AG08396 (cell line): ENCODE measurements at places on chromosomes 12 and 14.

DNA sequence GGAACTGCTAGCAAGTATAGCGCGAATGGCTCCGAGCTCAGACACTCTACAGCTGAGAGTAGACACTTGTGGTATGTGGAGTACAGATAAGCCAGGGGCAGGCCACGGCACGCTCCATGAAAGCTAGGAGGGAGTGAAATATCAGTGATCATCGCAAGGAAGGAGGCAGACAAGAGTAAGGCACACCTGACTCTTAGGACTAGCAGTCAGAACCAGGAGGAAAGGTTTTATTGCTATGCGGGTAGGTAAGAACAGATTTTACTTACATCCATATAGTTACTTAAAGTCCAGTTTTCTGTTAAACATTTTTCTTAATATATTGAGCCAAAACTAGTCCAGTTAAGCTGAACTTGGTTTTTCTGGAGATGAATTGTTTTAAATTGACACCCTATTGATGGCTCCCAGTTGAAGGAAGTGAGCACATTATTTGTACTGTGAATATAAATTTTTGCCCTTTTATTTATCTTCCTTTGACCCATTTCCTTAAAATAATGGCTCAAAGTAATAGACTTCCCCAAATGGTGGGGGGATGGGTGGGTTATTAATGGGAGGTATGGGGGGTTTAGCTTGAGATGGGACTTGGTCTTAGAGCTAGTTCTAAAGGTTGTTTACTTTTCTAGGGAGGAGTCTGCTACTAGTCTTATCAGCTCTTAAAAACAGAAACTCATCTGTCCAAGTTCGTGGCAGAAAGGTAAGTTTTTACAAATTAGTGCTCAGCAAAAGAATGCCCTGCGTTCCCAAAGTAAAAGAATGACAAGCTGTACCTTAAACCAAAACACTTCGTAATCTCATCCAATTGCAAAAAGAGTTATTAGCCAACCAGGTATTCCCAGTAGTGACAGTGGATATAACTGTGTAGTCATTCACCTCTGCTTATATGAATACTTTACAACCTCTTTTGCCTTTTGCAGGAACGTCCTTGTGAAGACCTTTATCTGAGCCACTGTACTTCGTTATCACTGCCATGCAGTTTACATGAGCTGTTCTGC lies 5.8 kb downstream of the HNRNPA1 start:
- no peak for DNase-seq

- DNase-seq, result no peak
These were observed 19.6 kb downstream of the HCFC2 start for GRCh38 chr12:104083769-104084475.

GRCh38 chr12:96208801-96209549 lies 14.8 kb downstream of the ELK3 start:
- DNase-seq, result no peak

DNA sequence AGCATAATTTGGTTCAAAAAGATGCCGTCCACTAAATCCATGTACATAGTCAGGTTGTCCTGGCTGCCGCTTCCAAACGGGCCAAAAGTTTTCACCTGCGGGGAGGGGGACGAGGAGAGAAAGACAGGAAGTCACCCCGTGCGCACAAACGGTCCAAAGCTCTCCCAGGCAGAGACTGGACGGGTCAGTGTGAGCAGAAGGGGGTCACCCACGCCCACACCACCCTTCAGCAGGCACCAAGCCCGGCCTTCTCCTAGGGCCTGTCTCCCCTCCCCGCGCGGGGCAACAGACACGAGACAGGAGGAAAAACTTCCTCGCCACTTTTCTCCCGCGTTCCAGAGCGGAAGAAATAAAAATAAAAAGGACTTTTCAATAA lies 888 bp downstream of the CCDC88C start:
- DNase-seq, result no peak

- DNase-seq, result peak; percentile 58
These were observed 12.4 kb downstream of the MLXIP start for GRCh38 chr12:122090759-122091515.

DNA sequence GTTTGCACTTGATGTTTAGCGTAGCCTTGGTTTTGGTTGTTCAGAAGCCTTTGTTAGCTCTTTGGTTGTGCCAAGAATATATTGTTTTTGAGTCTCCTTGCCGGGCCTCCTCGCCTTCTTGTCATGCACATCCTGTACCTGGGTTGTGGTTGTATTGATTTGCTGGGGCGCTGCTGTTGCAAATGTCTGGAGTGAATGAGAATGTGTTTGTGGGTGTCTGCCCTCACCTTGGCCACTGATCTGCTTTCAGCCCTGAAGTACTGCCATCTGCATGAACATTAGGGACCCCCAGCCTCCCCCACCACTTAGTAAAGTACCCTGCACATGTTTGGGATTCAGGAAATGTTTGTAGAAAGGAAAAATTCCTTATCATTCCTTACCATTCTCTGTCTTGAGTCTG lies 16.5 kb downstream of the PRKCH start:
- no peak for DNase-seq

DNA sequence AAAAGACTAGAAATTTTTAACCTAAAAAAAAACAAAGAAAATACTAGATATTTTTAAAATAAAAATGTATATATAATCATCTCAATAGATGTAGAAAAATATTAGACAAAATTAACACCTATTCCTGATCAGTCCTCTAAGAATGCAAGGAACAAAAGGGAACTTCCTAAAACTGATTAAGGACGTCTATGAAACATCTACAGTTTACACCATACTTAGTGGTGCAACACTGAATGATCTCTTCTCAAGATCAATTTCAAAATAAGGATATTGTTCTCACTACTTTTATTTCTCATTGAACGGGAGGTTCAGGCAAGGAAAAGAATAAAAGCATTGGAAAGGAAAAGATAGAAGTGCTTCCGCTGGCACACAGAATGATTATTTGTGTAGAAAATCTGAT lies 16.0 kb downstream of the OLR1 start:
- DNase-seq, result no peak

GRCh38 chr12:2958432-2959191 lies 585 bp upstream of the TEAD4 start:
- DNase-seq, result peak; percentile 94

GRCh38 chr12:52819731-52820510 lies 6.0 kb upstream of the KRT4 start:
- DNase-seq, result no peak

DNA sequence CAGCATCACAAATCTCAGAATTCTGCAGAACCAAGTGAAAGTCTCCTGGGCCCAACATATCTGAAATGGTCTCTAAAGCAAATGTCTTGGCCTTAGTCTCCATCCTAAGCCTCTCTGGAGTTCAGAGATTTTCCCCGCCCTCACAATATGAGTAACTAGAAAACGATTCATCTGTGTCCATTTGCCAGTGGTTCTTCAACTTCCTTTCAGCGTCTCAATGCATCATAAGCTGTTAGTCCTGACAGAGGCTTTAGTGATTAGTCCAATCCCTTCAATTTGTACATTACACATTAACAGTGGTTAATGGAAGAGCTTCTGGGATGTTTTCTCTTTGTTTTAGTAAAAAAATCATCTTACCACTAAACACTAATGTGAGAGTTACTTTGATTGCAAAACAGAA lies 17.4 kb downstream of the NPC2 start:
- peak; percentile 59 for DNase-seq

GRCh38 chr14:30227436-30227835 lies 299.8 kb upstream of the PRKD1 start:
- no peak for DNase-seq

DNA sequence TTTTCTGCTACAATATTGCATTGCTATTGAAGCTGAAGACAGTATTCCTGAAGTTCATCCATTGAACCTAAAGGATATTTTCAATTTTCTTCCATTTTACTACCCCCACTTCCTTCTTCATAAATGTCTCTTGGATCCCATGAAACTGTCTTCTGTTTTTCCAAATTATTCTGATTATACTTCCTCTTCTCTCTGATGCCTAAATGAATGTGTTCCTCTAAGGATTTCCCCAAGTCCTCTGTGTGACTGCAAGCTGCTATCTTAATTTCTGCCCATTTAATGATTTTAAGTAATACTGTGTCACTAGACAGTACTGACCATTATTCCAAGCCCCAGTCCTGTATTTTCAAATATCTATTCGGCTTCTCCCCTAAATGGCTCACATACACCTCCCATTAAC lies 102.9 kb downstream of the TAOK3 start:
- no peak for DNase-seq

DNA sequence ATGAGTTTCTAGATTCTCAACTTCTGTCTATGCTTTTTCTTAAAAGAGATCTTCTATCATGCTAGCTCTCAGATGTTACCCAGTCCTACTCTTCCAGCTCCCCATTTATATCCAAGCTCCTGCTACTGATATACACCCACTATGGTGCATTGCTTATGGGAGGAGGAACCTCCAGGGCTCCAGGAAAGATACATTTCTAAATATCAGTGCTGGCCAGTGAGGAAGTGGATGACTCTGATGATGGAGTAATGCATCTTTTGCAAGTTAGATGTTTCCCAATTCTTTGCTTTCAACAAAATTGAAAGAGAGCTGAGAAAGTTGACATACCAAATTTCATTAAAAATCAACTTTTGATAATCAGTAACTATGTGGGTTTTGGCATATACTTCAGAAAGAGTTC lies 105.7 kb upstream of the RESF1 start:
- no peak for DNase-seq

DNA sequence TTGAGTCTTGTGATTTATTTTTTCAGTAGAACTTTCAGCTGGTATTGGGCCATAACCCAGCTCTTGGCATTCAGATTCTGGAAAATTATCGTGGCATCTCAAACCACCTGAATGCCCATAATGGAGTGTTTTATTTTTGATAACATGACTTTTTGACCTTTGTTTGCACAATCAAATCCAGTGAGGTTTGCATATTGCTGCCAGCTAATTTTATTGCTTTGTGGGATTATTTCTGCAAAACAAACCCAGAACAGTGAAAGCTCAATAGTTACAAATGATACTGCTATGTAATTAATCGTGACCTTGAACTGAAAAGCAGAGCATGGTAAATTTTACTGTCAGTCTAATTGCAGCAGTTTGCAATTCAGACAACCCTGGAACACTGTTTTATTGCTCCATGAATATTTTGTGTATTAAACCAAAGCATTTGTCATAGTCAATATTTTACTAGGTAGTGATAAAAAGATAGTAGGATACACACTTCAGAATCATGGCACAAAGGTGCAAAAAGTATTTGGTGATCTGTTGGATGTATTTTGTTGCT lies 255.2 kb upstream of the NAV3 start:
- no peak for DNase-seq

- peak; percentile 86 for DNase-seq
These were observed 25.3 kb upstream of the SPTLC2 start for GRCh38 chr14:77641534-77642341.

DNA sequence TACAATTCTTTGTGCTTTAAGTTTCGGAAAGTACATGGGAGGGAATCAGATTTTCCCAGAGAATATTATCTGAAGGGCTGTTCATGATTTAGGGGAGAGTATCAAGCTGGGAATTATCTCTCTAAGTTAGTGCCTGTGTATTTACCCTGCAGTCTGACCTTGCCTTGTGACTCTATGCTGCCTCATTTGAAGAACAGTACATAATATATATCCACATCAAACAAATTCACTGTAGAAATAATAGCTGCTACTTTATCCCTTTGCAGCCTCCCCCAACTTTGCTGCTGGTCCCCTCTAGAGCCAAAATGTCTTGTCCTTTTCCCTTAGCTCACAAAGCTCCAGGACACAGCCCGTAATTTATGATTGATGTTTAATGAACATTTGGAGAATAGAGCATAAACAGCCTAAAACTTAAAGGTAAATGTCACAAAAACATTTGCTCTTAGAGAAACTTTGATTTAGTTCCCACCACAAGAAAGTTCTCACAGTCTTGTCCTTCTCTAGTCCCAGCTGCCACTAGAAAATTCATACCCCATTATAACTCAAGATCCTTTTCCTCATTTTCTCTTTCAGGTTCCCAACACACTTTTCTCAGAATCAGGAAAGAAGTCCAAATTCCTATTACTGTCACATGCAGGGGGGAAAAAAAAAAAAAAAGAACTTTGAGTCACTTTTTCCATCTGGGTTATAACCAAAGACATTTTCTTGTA lies 1009.6 kb downstream of the FLRT2 start:
- DNase-seq, result no peak

GRCh38 chr12:50979369-50980052 lies 27.2 kb downstream of the HIGD1C start:
- DNase-seq, result no peak

- peak; percentile 31 for DNase-seq
These were observed 132.0 kb downstream of the PPM1H start for GRCh38 chr12:62802984-62803383.
